Activated CD4-positive, alpha-beta T cell treated with anti-CD3 and anti-CD28 coated beads, Interleukin-2, amount 50 U/mL, for 48 hours (primary cell): ENCODE measurements at places on chromosomes 12 and 14.

- no peak for DNase-seq
These were observed 172.8 kb upstream of the KITLG start for GRCh38 chr12:88753066-88753465.

- DNase-seq = no peak
These were observed 41.7 kb downstream of the PPP1R13B start for GRCh38 chr14:103805708-103806107.

DNA sequence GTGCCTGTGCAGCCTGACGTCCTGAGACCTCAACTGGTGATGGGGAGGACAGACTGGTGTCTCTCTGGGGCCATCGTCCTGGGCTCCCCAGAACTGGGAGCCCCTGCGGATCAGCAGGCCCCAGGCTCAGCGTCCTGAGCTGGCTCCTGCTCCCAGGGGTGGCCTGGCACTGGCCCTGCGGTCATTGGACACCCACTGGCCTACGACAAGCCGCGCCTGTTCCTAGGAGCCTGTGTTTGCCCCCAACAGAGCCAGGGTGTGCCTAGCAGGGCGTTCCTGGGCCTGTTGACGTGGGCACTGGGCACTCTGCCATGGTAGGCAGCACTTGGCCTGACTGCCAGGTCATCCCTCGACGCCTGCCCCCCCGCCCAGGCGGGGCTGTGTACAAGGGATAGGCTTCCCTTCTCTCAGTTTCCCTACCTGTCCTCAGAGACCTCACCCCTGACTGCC lies 8.4 kb downstream of the ADSS1 start:
- DNase-seq = no peak

DNA sequence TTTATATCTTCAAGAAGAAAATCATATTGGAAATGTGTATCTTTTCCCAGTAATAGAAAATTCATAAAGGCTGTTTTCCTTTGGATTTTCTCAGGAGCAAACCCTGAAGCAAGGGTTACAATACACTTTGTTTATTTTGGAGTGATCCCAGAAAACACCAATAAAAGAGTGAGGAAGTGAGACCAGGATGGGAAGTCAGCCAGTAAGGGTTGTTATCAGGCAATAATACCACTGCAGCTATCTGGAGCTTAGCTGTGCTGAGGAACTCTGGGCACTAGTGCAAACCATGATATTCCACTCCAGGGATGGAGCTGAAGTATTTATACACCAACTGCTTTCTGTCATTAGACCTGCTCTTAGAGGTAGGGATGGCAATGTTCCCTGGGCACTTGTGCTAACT lies 1002.3 kb downstream of the FLRT2 start:
- DNase-seq = no peak

- DNase-seq = no peak
These were observed 596.3 kb upstream of the MGAT4C start for GRCh38 chr12:86852451-86852850.

- DNase-seq = no peak
These were observed 20.5 kb downstream of the IRF2BPL start for GRCh38 chr14:77007975-77008421.

DNA sequence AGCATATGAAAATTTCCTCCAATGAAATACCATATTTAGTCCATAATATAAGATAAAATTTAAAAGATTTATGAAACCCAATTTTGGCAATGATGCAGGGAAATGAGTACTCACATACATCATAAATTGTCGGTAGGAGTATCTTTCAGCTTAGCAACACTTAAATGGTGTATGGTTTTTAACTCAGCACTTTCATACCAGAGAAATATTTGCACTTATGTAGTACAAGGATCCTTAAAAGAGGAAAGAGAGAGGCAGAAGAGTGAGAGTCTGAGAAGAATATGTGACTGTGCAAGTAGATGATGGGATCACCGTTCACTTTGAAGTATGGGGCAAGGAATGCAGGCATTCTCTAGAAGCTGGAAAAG lies 379.3 kb upstream of the DCN start:
- no peak for DNase-seq

DNA sequence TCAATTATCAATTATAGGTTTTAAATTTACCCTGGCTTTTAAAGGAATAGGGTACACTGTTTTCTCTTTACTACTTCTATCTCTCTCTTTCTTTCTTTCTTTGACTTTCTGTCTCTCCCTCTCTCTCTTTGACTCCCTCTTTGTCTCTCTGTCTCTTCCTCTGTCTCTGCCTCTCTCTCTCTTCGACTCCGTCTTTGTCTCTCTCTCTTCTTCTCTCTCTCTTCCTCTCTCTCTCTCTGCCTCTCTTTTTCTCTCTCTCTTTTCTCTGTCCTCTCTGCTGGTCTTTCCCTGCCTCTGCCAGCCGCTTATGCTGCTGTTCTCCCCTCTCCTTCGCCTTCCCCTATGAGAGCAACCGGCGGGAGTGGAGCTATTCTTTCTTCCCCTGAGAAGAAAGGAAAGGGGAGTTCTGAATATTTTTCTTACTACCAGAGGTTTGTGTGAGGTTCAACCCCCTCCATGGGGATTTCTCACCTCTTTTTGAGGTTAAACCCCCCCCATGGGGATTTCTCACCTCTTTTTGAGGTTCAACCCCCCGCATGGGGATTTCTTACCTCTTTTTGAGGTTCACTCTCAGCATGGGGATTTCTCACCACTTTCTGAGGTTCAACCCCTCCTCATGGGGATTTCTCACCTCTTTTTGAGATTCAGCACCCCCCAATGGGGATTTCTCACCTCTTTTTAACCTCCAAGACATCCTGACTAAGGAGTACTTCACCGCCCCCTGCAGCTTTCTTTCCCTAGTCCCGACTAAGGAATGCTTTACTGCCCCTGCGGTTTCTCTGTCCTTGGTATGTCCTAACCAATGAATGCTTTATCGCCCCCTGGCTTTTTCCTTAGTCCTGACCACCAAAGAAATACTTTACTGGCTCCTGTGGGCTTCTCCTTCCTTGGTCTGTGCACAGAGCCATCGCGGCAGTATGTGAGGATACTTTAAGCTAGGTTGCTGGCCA lies 27.4 kb upstream of the DDHD1 start:
- peak; percentile 49 for DNase-seq

DNA sequence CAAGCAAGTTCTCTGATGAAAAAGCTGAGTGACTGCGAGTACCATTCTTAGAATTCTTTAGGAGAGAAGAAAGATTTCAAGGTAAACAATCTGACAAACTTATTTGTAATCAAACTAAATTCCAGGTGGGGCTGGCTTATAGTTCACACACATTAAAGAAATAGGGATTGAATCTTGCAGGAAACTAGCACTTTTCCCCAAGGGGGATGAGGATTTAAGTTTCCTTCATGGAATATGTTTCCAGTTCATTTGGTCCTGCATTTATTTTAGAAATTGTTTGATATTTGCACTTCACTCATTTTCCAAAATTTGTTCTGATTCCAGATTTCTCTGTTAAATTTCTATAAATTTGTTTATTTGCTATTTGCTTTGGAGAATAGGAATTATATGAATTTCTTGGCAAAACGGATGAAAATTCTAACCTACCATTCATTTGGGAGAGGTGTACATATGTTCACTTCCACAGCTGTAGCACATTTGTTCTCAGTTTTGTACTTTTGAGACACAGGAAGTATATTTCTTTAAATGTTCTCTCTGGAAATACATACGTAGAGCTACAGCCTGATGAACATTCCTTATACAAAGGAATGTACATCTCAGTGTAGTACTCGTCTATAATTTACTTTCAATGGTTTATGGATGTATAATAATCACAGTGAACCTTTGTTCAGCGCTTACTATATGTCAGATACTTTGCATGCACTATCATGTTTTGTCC lies 145.5 kb downstream of the AKAP6 start:
- no peak for DNase-seq

DNA sequence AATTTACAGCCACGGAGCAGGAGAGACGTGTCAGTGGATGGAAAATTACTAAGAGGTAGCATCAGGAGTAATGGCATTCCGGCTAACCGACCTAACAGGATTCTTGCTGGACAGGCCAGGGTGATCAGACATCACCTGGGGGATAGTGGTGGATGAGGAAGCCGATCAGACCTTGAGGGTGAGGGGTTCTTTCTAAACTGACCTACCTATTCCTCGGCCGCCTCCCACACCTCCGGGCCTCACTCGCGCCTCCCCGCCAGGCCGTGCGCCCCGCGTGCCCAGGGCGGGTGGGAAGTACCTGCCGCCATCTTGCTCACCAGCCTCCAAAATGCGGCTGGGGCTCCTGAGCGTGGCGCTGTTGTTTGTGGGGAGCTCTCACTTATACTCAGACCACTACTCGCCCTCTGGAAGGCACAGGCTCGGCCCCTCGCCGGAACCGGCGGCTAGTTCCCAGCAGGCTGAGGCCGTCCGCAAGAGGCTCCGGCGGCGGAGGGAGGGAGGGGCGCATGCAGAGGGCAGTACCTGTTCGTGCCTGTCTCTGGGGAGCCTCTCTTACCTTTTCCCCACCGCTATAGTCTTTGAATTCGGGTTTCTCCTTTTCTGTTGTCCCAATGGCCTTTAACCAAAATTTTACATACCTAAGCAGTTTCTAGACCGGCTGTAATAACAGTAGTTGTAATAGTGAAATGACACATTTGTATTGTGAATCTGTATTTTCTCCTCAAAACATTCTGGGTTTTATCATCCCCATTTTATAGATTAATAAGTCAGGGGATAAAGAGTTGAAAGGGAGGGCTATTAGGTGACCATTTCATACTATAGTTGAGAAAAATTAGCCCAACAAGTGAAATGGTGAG lies at the start of gene TMPRSS12:
Gene TMPRSS12, plus strand, starts transcription at position 290 of the 857 bp plus-strand sequence. Its CDS starts 39 bp downstream, at position 329.
- no peak for DNase-seq

- no peak for DNase-seq
These were observed 33.4 kb downstream of the TBC1D15 start for GRCh38 chr12:71872972-71873371.

DNA sequence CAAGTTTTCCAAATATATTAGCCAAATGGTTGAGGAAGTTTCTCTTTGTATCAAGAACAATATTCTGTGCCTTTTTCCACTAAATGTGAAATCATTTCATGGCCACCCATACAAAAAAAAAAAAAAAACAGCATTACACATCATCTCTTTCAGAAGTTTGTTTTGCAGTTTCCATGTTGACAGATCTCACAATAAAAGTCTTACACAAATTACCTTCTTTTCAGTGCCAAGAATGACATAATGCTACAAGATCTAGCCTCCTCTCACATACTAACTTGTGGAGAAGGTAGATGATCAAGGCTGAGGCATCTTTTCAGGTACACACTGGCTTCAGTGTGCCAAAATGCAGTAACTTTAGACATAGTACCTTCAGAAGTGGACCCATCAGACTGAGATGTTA lies 35.3 kb downstream of the PRKD1 start:
- no peak for DNase-seq

GRCh38 chr14:31740688-31741087 lies 179.5 kb downstream of the NUBPL start:
- DNase-seq = no peak

DNA sequence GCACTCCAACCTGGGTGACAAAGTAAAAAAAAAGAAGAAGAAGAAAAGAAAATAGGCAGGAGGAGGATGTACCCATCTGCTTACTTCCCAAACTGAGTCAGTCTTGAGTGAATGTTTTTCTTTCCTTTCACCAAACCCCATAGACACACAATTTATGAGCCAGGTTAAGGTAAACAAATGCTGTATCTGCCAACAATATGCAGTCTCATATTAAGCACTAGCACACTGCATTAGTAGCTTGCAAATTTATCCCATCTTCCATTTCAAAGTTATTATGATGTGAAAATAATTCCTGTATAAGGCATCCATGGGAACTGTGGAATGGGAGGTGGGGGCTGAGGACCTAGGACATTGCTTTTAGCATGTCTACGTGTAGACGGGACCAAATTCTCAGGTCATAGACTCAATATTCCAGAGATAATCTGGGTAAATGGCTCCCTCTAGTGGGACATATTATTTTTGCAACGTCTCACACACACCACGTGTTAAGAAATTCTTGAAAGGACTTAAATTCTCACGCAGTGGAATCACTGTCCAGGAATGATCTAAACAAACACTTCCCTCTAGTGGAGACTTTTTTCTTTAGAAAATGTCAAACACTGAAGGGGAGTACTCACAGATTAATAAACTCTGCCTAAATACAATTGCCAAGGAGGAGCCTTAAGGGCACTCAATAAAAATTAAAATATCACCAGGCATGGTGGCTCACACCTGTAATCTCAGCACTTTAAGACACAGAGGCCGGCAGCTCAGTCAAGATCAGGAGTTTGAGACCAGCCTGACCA lies 17.1 kb upstream of the OR10P1 start:
- DNase-seq = peak; percentile 14

DNA sequence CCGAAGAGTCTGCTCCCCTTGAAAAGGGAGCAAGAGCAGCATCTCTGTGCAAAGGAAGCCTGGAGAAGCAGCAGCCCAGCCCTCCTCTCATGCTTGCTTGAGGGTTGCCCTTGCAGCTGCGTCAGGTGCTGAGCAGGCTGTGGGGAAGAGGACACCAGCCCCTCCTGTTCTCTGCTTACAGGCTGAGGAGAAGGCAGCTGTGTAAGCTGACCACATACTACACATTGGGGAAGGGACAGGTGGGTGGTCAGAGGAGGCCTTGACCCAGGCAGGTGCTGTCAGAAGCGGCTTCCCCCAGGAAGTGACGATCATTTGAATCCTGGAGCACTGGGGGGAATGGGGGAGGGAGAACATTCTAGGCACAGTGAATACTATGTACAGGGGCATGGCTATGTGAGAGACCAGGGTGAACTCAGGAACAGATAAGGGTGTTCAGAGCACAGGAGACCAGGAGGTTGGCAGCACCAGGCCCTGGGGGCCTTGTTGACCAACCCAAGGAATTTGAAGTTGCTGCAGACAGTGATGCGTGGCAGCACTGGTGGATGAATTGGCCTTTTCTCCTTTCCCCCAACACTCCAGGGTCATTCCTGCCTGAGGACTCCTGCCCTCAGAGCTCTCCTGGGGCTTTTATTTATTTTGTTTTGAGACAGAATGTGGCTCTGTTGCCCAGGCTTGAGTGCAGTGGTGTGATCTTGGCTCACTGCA lies 2.7 kb upstream of the KLC1 start:
- no peak for DNase-seq

GRCh38 chr14:67515386-67516079 lies 17.6 kb upstream of the PLEKHH1 start:
- DNase-seq = peak; percentile 49

DNA sequence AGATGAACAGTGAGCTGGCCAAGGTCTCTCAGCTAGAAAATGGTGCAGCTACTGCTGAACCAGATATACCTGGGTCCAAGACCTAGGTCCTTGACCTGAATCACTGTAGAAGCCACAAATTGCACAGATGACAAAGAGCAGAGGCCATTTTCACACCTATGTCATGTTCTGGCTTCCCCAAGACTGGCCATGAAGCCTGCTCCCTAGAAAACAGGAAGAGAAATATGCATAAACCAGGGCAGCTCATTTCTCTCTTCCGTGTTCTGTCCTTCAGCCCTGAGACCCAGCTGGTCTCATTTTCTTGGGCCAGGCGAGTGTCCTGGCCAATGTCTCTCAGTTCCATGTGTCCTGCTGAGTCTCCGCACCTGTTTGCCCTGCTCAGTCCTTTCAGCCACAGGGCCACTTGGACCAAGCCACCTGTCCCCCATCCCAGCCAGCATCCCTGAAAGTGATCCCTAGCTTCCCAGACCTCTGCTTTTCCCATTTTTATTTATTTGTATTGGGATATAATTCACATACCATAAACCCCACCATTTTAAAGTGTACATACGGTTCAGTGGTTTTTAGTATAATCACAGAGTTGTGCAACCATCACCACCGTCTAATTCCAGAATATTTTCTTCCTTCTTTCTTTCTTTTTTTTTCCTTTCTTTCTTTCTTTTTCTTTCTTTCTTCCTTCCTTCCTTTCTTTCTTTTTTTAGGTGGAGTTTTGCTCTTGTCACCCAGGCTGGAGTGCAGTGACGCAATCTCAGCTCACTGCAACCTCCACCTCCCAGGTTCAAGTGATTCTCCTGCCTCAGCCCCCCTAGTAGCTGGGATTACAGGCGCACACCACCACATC lies 27.0 kb downstream of the P2RX7 start:
- DNase-seq = no peak

- no peak for DNase-seq
These were observed 31.9 kb downstream of the KNTC1 start for GRCh38 chr12:122558745-122559641.
